ENCODE measurements at places on chromosomes 11 and 22. TPM values are rescaled to one million over a fixed set of nuclear protein-coding genes. Genes with fewer than 3 reads are reported as not detected.

- no peak for DNase-seq
- no peaks in the 10 kb centered on the region for H3K4me1 ChIP-seq
- no peaks in the 10 kb centered on the region for H3K27me3 ChIP-seq
- peaks cover 12% of the 10 kb centered on the region for H3K36me3 ChIP-seq
Observed at GRCh38 chr11:117337076-117337475, 9.4 kb downstream of the CEP164 start.

GRCh38 chr11:63879598-63880402 lies 37.2 kb downstream of the RCOR2 start:
- no peak for DNase-seq
- H3K27me3 ChIP-seq: no peaks in the 10 kb centered on the region
- peaks cover 15% of the 10 kb centered on the region for H3K36me3 ChIP-seq
- no peak overlapping the region for H3K4me3 ChIP-seq
- H3K27ac ChIP-seq: peak overlapping the region; percentile 42

DNA sequence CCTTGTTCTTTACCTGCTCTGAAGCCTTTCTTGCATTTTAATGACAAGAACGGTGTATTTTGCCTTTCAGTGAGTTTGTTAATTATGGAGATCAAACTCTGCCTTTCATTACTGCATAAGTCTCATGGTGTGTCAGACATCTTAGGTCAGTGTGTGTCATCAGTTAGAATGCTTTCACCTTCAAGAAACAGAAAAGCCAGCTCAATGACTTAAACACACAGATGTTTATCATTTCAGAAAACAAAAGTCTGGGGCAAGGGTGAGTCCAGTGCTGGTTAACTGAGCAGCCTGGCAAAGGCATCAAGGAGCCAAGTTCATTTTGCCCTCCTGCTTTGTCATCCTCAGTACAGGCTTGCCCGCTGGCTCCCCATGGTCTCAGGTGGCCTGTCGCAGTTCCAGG lies 54.5 kb downstream of the PACS1 start:
- DNase-seq: no peak
- H3K36me3 ChIP-seq: peaks cover 9% of the 10 kb centered on the region
- peaks cover 59% of the 10 kb centered on the region for H3K4me1 ChIP-seq
- no peaks in the 10 kb centered on the region for H3K27me3 ChIP-seq
- H3K27ac ChIP-seq: peak overlapping the region; percentile 76

GRCh38 chr11:47388697-47389576 lies 10.6 kb upstream of the SPI1 start:
- H3K27ac ChIP-seq: no peak overlapping the region
- no peaks in the 10 kb centered on the region for H3K27me3 ChIP-seq

DNA sequence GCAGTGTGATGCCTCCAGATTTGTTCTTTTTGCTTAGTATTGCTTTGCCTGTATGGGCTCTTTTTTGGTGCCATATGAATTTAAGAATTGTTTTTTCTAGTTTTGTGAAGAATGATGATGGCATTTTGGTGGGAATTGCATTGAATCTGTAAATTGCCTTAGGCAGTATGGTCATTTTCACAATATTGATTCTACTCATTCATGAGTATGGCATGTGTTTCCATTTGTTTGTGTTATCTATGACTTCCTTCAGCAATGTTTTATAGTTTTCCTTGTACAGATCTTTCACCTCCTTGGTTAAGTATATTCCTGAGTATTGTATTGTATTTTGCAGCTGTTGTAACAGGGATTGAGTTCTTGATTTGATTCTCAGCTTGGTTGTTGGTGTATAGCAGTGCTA lies 18.3 kb upstream of the ZBED5 start:
- H3K4me1 ChIP-seq: peaks cover 5% of the 10 kb centered on the region
- no peaks in the 10 kb centered on the region for H3K27me3 ChIP-seq
- H3K36me3 ChIP-seq: peaks cover 24% of the 10 kb centered on the region
- no peak overlapping the region for H3K4me3 ChIP-seq

- H3K4me1 ChIP-seq: no peaks in the 10 kb centered on the region
- no peaks in the 10 kb centered on the region for H3K27me3 ChIP-seq
- no peaks in the 10 kb centered on the region for H3K36me3 ChIP-seq
- no peak overlapping the region for H3K4me3 ChIP-seq
Observed at GRCh38 chr22:27075028-27075678, 417.8 kb downstream of the MIAT start.

CNTF gene
- 4.0 TPM for total RNA-seq

LGALS1 gene
- total RNA-seq: 921 TPM

KREMEN1 gene
- total RNA-seq: 0.23 TPM
